Stimulated activated CD4-positive, alpha-beta T cell treated with anti-CD3 and anti-CD28 coated beads, Interleukin-1b, Interleukin-23, amount 100 ng/mL, for 48 hours (primary cell): ENCODE measurements at places on chromosomes 1 and 21.

DNA sequence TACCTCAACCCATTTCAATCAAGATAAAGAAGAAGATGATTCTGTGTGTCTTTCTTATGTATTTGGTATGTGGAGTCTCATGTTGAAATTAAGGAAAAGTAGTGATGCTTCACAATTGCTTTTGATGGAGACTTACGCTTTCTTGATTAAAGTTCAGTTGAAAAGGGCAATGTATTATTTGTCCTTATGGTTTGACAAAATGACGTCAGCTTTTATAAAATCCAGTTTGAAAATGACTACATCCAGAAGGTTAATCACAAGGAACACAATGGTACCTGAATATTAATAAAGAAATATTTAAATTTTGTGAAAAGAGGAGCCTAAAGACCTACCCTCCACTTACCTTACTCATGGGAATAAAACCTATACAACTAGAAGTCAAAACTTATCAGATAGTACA is 4.4 kb downstream of the KRTAP26-1 start:
- no peak for DNase-seq

DNA sequence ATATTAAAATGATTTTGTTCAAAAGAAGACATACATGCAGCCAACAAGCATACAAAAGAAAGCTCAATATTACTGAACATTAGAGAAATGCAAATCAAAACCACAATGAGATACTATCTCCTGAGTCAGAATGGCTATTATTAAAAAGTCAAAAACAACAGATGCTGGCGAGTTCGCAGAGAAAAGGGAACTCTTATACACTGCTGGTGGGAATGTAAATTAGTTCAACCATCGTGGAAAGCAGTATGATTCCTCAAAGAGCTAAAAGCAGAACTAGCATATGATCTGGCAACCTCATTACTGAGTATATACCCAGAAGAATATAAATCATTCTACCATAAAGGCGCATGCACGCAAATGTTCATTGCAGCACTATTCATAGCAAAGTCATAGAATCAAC is 126.0 kb upstream of the HMCN1 start:
- DNase-seq = no peak

GRCh38 chr1:43824795-43825194 is 108.8 kb upstream of the ARTN start:
- DNase-seq = no peak

DNA sequence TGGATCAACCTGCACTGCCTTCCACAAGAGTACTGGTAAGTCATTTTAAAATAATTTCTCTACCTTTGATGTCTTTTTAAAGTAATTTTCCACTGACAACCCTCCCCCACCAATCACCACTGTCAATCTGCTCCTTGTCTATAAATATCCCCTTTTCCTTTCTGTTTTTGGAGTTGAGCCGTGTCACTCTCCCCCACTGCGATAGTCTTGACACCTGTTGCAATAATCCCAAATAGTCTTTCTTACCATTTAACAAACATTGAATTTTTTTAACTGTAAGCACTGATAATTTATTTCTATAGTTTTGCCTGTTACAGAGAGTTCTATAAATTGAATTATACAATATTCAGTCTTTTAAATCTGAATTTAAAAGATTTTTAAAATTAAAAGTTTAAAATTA is 420.9 kb downstream of the COL11A1 start:
- DNase-seq = no peak

DNA sequence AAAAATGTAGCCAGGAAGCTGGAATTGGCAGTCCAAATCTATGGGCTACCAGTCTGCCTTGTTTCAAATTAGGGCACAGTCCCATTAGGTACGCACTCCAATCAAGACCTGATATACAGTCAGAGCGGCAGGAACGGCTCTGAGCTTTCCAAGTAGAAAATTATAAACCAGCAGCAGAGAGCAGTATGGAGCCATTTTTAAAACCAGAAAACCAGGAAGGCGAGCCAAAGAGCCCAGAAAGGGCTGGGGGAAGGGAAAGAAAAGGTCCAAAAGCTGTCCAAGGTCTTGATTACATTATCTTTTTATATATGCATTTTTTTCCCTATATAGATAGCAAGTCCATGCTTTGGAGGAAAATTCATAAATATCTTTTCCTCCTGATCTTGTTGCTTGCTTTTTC is 719.0 kb downstream of the RWDD3 start:
- DNase-seq = no peak

DNA sequence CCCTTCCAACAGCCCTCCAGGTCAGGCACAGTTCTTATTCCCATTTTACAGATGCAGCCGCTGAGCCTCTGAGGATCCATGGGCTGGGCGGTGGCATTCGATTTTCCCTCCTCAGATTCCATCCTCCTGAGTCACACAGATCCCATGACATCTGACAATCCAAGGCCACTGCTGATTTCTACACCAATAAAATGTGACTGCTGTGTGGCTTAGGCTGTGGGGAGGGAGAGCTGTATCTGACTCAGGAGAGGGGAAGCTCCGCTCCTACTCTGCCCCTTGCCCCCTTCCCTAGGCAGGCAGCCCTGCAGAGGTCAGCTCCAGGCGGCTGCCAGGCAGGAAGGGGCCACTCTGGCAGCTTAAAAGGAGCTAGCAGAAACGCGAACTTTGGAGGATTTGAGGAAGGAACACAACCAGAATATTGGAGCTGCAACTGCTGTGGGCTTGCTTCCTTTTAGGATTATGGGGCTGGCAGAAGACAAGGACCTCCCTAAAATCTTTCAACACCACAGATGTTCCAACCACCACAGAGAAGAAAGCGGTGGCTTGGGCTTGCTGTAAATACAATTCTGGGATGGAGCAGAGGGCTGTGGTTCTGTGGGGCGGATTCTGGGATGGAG is 50.0 kb downstream of the MRPL37 start:
- DNase-seq = no peak

DNA sequence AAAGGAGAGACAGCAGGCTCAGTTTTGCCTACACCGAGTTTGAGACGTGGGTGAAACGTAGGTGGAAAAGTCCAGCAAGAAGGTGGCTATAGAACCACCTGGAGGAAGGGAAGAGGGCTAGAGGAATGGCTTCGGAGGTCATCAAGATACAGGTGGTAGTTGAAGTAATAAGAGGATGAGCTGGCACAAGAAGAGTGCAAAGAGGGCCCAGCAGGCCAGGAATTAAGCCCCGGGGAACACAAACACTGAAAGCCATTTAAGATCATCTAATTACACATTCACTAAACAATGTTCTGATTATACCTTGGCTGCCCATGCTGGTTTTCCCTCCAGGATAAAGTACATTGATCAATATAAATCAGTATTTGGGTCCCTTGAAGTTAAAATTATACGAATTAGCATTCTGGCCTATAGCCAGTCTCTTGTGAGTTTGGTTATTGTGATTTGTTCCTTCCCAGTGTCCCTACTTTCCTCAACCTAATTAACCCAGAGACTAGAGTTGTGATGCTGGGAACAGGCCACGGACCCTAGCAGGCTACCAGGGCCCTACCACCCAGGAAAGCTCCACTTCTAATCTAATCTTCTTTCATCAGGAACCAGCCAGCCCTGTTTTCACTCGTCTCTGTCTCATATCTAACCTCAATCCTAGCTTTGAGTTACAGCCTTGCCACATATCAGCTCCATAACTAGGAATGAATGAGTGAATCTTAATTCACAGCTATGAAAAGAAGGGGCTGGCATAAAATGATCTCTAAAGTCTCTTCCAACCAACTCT is 26.4 kb upstream of the PPP1R15B start:
- no peak for DNase-seq

GRCh38 chr1:115448282-115449044 is 110.4 kb upstream of the NGF start:
- DNase-seq = no peak

GRCh38 chr1:177164380-177165068 is at the start of gene ASTN1:
TSS of gene ASTN1 (minus strand) at chr1:177164712. CDS start at chr1:177164676, 36 bp downstream.
- DNase-seq = no peak

DNA sequence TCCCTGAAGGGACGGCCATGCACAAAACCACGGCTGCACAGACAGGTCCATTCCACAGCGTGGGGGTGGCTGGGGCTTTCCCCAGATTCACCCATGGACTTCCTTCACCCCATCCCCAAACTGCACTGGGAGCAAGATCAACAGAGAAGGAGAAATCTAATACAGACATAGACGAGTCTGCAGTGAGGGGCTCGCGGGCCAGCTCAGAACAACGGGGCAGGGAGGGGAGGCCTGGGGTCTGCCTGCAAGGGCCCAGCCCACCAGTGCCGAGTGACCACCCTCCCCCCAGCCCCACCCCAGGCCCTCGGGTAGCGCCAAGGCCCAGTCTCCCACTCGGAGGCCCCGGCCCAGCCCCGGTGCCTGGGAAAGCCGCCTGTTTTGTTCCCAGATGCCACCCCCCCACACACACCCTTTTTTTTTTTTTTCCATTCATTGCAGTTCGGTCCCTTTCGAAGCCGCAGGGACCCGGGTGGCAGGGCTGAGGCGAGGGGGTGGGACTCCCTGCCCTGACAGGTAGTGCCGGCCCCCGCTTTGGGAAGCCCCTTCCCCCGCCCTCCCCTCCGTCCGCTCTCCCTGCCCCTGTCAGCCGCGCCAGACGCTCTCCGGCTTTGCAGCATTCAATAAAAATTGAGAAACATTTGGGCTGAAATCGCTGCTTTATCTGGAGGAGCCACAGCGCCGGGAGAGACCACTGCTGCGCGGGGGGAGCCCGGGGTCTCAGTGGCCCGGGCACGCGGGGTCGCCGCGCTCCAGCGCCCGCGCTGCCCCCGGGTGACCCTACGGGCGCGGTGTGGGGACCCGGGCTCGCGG is 543 bp upstream of the EPHB2 start:
- no peak for DNase-seq

DNA sequence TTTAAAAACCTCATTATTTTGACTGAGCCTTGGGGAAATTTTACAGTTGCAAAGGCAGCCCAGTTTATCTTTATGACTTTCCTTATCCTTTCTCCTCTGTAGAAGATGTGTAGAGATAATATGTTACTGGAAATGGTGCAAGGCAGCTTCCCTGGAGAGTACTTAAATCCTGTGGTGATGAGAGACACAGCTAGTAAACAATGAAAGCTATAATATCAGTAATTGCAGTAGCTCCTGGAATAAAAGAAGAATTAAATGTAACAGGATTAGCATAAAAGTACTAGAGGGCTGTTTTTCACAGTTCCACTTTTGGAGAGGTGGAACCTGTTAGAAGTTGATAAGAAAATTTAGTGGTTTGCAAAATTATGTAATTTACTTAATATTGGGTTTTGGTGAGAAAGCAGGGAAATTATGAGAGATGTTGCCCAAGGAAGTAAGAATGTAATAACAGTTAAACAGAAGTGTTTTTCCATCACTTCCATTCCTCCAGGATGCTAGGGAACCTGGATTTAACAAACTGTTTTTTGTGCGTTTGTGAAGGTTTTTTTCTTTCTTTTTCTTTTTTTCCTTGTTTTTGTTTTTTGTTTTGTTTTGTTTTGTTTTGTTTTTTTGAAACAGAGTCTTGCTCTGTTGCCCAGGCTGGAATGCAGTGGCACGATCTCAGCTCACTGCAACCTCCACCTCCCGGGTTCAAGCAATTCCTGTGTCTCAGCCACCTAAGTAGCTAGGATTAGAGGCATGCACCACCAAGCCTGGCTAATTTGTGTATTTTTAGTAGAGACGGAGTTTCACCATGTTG is 15.7 kb upstream of the EDEM3 start:
- no peak for DNase-seq

- DNase-seq = no peak
Observed at GRCh38 chr21:14438211-14438610, 55.3 kb upstream of the HSPA13 start.

GRCh38 chr21:36113647-36114428 is 21.0 kb upstream of the CBR3 start:
- DNase-seq = peak; percentile 58
